Omental fat pad (tissue), 4 donors: ENCODE measurements at places on chromosomes 2 and 18.

GRCh38 chr2:28684142-28684858 lies 67.3 kb upstream of the PPP1CB start:
- DNase-seq = no peak

- DNase-seq = no peak
Measured at GRCh38 chr2:156538083-156538504, 101.9 kb downstream of the GPD2 start.

GRCh38 chr2:179441551-179441950 lies 176.9 kb upstream of the SESTD1 start:
- no peak for DNase-seq

DNA sequence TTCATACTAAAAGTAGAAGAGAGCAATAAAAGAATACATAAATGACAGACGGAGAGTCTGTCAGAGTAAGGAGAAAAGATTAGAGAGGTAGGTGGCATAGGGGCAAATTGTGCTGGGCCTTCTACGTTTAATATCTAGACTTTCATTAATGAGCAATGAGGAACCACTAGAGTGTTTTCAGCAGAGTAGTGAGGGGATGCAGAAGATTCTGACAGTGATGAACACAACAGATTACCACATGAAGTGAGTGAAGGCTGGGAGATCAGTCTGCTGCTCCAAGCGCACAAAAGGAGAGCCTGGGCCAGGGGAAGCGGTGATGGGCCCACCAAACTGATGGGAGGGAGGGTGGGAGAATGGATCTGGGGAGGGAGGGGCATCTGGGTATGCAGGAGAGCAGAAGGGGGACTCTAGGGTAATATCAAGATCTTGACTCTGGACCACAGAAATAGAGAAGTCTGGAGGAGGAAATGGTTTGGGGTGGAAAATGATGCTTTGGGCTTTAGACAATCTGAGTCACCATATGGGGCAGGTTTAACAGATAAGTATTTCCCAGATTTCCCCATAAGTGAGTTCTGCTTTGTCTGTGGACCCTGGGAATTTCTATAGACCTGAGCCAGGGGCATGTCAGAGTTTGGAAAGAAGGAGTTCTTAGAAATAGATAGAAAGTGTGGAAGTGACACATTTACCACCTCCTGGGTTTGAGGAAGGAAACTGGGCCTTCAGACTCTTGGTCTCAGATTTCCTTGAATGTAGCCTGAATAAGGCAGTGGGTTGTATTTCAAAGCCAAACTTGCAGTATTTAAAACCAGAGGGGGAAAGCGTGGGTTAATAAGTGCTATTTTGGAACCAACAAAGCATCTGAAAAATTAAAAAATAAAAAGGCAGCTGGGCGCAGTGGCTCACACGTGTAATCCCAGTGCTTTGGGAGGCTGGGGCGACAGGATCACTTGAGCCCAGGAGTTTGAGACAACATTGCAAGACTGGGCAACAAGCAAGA lies 15.0 kb upstream of the IL1A start:
- no peak for DNase-seq

- no peak for DNase-seq
Measured at GRCh38 chr2:151205571-151205970, 56.1 kb downstream of the RBM43 start.

DNA sequence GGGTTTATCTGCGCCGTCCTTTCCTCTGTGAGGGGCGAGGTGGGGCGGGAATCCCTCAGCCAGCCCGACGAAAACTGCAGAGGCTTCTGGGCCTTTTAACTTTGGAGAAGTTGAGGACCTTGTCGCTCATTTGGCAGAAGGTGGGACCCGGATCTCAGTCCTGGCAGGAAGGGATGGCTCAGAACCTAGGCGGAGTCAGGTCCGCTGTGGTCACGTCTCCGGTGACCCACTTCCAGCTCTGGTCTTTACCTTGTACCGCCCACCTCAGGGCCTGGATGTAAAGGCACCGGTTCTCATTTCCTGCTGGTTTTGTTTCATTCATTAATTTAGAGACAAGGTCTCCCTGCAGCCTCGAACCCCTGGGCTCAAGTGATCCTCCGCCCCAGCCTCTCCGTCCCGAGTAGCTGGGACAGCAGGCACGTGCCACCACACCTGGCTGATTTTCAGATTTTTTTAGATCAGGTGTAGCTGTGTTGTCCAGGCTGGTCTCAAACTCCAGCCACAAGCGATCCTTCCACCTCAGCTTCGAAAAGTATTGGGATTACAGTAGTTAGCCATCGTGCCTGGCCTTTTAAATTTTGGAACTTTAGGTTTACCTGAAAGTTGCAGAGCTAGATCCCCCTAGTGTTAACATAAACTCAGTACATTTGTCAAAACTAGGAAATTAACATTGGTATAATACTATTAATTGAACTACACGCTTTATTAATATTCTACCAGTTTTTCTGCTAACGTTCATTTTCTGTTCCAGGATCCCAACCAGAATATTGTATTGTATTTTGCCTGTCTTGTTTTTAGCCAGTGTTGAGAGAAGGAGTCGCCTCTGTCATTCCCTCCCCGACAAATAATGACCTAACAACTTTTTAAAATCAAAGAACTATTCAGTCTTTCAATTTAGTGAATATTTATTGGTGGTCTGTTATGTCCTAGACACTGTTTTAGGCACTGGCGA lies 852 bp downstream of the POLI start:
- no peak for DNase-seq
